Keratinocyte (primary cell): ENCODE measurements at places on chromosomes 2 and 18.

- no peak for DNase-seq
Observed at GRCh38 chr2:12486205-12487118, 230.3 kb upstream of the TRIB2 start.

DNA sequence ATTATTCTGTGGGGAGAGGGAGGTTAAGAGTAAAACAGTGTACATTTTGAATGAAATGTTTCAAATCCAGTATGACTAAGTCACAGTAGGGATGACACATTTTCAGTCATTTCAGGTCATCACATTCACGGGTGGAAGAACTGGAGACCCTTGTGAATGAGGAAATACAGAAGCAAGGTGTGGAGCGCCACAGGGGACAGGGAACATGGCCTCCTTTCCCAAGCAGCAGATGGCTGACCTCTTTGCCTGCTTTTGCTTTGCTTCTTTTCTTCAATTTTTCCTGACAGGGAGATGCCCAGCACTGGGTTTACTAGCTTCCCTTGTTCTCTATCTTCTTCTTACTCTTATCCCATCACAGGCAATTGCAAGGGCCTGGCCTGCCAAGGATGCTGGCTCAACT, 278.9 kb upstream of the DLGAP1 start:
- no peak for DNase-seq

DNA sequence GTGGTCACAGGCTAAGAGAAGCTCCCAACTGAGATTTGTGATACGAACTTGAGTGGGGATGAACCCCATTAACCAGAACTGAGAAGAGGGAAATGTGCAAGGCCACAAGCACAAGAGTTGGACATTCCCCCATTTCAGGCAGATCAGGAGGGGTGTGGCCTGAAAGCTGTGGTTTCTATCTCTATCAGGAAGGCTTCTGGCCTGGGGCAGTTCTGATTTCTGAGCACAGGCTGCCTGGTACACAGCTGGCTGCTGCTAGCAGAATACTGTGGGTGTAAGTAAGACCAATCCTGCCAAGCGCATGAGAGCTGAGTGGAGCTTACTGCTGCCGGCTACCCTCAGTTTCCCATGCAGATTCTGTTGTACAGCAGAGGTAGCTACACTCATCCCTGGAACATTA, 484.6 kb downstream of the SATB2 start:
- DNase-seq, result no peak

DNA sequence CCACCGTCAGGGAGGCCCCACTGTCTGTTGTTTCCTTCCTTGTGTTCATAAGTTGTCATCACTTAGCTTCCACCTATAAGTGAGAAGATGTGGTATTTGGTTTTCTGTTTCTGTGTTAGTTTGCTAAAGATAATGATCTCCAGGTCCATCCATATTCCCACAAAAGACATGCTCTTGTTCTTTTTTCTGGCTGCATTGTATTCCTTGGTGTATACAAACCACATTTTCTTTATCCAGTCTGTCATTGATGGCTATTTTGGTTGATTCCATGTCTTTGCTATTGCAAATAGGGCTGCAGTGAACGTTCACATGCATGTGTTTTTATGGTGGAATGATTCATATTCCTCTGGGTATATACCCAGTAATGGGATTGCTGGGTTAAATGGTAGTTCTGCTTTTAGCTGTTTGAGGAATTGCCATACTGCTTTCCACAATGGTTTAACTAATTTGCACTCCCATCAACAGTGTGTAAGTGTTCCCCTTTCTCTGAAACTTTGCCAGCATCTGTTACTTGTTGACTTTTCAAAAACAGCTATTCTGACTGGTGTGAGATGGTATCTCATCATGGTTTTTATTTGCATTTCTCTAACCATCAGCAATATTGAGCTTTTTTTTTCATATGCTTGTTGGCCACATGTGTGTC, 156.6 kb upstream of the NOSTRIN start:
- DNase-seq, result no peak

DNA sequence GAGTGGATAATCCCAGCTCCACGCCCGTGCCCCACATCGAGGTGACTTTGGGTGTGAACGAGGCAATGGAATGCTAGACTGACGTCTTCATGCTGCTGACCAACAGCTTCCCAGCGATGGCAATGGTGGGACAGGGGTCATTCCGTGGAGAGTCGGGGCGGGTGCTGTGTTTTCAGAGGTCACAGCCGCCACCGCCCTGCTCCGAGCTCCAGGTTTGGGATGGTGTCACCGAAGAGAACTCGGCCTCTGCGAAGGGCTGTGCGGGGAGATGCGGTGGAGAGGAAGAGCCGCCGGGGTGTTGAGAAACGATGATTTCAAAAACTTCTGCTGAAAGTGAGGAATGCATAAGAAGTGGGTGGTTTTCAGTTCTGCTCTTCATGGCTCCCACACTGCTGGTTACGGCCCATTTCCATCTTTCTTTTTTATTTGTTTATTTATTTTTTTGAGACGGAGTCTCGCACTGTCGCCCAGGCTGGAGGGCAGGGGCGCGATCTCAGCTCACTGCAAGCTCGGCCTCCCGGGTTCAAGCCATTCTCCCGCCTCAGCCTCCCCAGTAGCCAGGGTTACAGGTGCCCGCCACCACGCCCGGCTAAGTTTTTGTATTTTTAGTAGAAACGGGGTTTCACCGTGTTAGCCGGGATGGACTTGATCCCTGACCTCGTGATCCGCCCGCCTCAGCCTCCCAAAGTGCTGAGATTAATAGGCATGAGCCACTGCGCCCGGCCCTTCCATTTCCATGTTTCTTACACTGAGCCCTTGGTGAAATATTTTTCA, 142.6 kb downstream of the RTP5 start:
- no peak for DNase-seq

DNA sequence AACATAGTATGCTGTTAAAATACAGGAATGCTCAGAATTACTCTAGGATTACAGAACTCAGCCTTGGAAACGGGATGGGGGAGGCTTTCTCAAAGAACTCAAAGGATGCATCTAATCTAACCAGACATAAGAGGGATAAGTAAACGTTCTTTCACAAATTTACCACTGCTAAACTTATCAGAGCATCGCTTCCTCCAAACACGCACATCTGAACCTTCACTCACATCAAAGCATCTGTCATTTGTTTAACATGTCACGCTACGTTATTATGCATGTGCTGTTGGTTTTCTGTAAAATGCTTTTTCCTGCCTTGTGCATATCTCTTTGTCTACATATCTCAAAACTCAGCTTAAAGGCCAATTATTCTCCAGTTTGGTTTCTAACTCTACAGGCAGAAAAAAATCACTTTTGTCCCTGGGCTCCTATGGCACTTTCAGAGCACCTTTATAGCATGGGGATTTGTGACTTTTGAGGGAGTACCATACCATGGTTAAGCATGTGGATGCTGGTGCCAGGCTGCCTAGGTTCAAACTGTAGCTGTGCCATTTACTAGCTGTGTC, 106.7 kb upstream of the FSHR start:
- no peak for DNase-seq

DNA sequence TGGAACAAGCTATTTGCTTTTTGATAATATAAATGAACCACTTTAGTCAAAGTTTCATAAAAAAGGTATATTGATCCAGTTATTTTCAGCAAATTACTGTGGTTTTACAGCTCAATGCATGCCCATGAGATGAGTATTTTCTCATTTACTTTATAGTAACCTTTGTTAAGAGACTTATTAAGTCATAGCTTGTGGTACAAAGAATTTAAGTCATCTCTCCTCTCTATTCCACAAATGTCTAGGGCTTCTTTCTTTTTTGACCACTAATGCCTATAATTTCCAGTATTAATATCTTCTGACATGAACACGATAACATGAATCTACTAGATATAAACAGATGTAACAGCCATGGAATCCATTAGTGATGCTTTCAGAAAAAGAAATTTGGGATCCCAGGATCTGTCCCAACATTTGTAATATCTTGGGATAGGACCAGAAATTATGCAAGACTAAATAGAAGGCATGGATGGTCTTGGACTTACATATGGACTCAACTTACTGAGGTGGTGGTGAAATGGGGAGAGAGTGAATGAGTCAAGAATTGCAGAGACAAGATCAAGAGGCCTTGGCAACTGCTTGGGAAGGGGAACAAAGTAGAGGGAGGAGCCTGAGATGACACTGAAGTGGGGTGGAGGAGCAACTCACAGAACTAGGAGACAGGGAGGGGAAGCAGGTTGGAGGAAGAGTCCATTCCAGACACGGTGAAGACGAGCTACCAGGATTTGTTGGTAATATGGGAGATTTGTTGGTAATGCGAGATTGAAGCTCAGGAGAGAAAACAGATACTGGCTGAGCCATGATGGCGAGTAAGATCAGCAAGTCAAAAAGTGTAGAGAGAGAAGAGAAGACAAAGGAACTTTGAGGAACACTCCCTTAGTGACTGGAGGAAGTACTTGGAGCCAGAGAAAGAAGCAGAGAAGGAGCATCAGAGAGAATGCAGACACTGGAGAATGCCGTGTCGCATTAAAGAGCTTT, 42.4 kb upstream of the KDM3A start:
- no peak for DNase-seq

- DNase-seq, result no peak
Observed at GRCh38 chr2:115161081-115161770, 718.8 kb downstream of the DPP10 start.

DNA sequence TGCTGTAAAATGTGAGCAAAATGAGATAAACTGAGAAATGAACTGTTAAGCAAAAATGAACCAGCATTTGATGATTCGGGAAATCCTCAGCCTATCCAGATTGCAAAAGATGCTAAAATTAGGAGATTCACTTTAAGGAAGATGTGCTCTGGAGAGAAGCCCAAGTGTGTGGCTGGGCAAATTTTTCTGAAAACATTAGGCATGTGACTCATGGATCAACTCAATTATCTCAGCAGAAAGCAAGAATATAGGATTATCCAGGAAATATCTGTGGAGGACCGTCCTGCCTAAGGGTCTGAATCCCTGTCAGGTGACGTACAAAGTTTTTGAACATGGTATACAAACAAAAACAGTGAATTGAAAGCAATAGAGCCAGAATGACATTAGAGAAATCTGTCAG, 1268.3 kb upstream of the TMEFF2 start:
- DNase-seq, result no peak

DNA sequence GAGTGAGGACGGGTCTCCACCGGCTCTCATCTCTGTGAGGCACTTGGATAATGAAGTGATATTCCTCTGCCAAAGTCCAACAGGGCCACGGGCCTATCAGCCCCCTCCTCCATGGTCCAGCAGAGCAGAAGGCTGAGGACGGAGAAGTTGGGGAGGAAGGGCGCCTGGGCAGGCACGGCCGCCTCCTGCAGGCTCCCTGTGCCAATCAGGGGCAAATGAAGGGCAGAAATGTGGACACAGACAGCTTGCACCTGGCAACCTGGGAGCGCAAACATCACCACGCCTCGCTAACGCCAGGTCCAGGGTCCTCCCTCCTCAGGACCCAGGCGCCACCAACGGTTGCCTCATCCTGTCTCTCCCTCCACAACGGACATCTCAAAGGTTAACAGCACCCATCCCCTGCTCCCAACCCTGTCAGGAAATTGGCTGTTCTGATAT, 24.3 kb downstream of the SMAD7 start:
- no peak for DNase-seq

- DNase-seq, result no peak
Observed at GRCh38 chr2:200463452-200463851, 46.4 kb downstream of the KCTD18 start.

DNA sequence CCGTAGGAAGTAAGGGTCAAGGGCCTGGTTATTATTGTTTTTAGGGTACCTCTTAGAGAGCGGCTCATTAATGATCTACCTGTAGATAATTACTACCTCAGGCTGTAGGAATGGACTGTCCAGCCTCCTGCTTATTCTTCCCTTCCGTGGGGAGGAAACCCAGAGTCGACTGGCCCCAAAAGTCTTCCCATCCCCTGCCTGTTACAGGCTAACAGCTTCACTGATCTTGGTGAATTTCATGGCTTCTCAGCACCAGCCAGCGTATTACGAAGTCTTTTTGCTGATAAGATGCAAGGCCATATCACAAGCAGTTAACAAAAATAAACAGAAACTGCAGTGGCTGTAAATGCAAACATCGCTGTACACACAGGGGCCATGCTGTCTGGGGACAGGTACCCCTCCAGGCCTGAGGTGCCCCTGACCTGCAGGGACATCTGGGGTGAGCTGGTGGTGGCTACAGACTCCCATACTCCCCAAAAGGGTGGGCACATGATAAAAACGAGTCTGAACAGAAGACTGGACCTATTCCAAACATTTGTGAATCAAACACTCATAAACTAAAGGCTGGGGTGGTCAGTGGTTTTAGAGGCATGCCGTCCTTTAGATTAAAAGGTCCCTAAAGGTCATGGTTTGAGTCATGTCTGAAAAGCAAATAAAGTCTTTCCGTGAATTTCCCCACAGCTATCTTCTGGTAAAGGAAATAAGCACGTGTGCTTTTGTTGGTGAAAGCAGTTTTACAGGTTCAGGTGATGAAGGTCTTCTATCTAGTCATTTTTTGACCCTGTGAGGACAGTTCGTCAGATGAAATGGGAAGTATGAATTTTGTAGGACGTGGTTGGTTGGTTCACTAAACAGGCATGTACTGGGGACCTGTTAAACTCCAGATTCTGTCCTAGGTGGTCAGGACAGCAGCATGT, 36.7 kb downstream of the TTC39C start:
- no peak for DNase-seq

DNA sequence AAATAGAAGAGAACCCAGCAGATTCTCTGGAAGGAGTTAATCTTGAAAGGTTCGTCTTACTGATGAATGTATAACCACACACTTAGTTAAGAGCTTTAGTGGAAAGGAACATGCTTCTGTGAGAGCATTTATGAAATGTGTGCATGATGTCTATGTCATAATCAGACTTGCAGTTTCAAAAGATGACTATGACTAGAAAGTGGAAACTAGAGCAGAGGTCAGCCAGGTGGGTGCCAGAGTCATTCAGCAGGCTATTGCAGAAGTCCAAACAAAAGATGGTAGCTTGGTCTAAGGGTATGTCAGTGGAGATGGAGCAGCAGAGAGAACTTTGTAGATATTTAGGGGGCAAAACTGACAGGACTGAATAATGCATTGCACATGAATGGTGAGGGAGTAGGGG, 825.8 kb downstream of the DCC start:
- DNase-seq, result no peak

GRCh38 chr2:188425266-188425665, 133.6 kb downstream of the GULP1 start:
- no peak for DNase-seq

- no peak for DNase-seq
Observed at GRCh38 chr2:190683802-190684201, 34.9 kb downstream of the NAB1 start.

- no peak for DNase-seq
Observed at GRCh38 chr2:11939523-11939922, 193.1 kb downstream of the LPIN1 start.

GRCh38 chr18:37481072-37481471, 84.5 kb downstream of the CELF4 start:
- DNase-seq, result no peak
